CD4-positive, alpha-beta T cell treated with Interleukin-17A for 1 hour (primary cell): ENCODE measurements at places on chromosomes 7 and 10.
A peak's percentile ranks its signal among the peaks of the same experiment; 100 is the strongest.

DNA sequence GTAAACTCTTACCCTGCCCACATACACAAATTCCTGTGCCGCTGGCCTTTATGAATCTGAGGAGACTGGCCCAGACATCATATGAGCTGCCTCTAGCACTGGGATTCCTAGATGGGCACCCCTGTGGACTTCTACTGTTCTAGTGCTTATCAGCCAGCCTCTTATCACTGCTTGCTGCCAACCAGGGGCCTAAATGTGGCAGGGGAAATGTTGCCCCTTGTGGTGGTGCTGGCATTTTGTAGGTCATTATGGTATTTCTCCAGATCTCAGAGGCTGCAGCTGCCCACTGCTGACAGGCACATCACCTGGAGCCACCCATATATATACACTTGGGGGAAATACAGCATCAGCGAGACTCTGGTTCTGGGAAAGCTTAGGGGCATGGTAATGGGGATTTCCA lies 5.4 kb downstream of the SFR1 start:
- DNase-seq: peak; percentile 13

- DNase-seq: no peak
Measured at GRCh38 chr7:134561-135256, 57.7 kb upstream of the FAM20C start.

DNA sequence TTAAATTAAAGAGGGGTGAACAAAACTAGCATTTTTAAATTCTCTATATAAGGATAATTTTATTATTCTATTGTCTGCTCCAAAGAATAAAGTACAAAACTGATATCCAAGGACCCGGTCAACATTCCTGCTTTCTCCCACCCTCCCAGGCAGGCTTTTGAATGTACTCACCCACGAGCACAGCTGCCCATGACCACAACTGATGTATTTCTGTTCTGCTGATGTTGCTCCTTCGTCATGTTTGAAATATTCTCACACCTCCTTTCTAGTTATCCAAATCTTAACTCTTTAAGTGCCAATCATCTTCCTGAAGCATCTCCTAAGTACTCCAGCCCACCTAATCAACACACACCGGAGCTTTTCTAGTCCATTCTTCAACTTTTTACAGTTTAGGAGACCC lies 46.7 kb downstream of the CALD1 start:
- DNase-seq: no peak

DNA sequence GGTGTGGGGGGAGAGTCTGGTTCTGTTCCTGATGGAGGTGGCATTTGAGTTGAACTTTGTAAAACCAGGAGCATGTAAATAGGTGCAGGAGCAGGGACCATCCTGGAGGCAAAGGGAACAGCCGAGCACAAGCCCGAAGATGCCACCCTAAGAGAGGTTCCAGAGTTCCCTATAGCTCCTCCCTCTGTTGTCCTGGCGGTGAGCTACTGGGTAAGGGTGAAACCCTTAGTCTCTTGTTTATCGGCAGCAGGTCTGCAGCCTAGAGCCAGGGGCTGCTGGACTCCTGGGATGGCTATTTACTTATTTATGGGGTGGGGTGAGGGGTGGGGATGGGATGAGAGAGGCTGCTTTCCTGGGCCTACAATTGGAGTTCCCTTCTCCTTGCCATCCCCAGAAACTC lies 6.5 kb upstream of the LBX1 start:
- DNase-seq: no peak

DNA sequence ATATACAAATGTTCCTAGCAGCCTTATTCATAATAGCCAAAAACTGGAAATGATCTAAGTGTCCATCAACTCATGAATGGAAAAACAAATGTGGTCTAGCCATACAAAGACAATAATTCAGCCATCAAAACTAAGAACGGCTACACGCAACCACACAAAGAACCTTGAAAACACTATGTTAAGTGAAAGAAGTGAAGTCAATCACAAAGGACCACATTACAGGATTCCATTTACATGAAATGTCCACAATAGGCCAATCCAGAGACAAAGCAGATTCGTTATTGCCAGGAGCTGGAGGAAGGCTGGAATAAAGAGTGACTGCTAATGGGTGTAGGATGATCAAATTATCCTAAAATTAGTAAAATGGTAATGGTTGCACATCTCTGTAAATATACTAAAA lies 21.1 kb downstream of the MKRN1 start:
- DNase-seq: no peak
